ENCODE measurements at places on chromosomes 7 and 10.

- DNase-seq = no peak
- no peak overlapping the region for H3K27ac ChIP-seq
- no peak overlapping the region for H3K4me3 ChIP-seq
Observed at GRCh38 chr10:131254859-131255252, 56.7 kb downstream of the TCERG1L start.

DNA sequence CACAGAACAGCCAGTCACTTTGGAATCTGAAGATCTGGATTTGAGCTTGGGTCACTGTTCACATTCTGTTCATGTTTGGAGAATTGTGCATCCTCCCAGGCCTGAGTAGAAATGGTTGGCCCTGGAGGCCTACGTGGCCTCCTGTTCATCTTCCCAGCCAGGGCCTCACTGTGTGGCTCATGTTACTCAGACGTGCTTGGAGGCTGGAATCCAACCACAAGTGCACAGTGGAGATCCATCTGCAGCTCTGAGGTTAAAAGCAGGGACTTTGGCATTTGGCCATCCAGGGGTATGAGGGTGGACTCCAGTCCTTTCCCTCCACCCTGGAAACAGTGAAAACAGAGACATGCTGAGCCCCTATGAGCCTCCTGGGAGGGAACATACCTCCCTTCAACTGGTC lies 709.0 kb upstream of the IGFBP3 start:
- H3K4me1 ChIP-seq = peaks cover 31% of the 10 kb centered on the region
- H3K36me3 ChIP-seq = no peaks in the 10 kb centered on the region
- DNase-seq = peak; percentile 65

- peak overlapping the region; percentile 89 for H3K27ac ChIP-seq
- peaks cover 61% of the 10 kb centered on the region for H3K4me1 ChIP-seq
- H3K36me3 ChIP-seq = peaks cover 17% of the 10 kb centered on the region
- no peaks in the 10 kb centered on the region for H3K27me3 ChIP-seq
- peak; percentile 90 for DNase-seq
Observed at GRCh38 chr10:77592946-77593636, 44.5 kb downstream of the KCNMA1 start.

DNA sequence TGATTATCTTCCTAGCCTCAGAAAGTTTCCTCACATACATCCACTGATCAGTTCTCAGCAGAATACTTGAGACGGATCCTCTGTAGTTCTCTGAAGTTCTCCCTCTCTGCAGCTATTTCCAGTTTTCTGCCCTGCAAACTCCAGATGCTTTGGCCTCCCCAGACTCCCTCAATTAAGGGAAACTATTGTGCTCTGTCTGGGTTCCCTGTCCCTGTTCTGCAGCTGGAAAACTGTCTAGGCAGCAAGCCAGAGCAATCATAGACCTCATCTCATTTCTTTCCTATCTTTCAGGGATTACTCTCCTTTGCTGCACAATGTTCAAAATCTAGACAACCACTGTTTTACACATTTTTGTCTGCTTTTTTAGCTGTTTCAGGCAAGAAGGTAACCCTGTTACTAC lies 9.2 kb downstream of the MICU1 start:
- H3K27ac ChIP-seq = no peak overlapping the region
- H3K27me3 ChIP-seq = peaks cover 2% of the 10 kb centered on the region
- H3K4me1 ChIP-seq = peaks cover 24% of the 10 kb centered on the region
- H3K4me3 ChIP-seq = no peak overlapping the region
- DNase-seq = no peak

DNA sequence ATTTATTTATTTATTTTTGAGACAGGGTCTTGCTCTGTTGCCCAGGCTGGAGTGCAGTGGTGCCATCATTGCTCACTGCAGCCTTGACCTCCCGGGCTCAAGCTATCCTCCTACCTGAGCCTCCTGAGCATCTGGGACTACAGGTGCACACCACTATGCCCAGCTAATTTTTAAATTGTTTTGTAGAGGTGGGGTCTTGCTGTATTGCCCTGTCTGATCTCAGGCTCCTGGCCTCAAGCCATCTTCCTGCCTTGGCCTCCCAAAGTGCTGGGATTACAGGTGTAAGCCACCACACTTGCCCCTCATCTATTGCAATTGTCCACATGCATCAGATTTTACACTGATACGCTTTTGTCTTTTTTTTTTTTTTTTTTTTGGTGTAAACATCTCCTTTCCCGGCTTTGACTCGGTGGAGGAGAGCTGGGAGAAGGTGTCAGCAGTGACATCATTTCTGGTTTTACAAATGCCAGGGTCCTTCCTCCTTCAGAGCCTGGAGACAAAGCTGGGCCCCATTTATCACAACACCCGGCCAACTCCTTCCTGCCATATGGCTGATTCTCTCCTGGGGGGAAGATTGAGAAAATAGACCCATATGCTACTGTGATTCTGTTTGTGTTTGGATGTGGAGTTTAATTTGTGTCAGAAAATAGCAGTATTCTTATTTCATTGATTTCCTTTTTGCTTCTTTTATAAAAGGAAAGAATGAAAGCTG lies 61.3 kb downstream of the GALNT17 start:
- no peaks in the 10 kb centered on the region for H3K4me1 ChIP-seq
- H3K27ac ChIP-seq = no peak overlapping the region
- no peaks in the 10 kb centered on the region for H3K27me3 ChIP-seq
- H3K4me3 ChIP-seq = no peak overlapping the region

GRCh38 chr10:123257904-123258456 lies 103.8 kb downstream of the BUB3 start:
- no peaks in the 10 kb centered on the region for H3K4me1 ChIP-seq
- no peak overlapping the region for H3K27ac ChIP-seq
- no peak overlapping the region for H3K4me3 ChIP-seq
- no peaks in the 10 kb centered on the region for H3K36me3 ChIP-seq

GRCh38 chr7:111992601-111993000 lies 213.6 kb downstream of the DOCK4 start:
- no peak overlapping the region for H3K27ac ChIP-seq
- no peaks in the 10 kb centered on the region for H3K36me3 ChIP-seq
- H3K27me3 ChIP-seq = no peaks in the 10 kb centered on the region
- peaks cover 15% of the 10 kb centered on the region for H3K4me1 ChIP-seq
- peak overlapping the region; percentile 33 for H3K4me3 ChIP-seq

DNA sequence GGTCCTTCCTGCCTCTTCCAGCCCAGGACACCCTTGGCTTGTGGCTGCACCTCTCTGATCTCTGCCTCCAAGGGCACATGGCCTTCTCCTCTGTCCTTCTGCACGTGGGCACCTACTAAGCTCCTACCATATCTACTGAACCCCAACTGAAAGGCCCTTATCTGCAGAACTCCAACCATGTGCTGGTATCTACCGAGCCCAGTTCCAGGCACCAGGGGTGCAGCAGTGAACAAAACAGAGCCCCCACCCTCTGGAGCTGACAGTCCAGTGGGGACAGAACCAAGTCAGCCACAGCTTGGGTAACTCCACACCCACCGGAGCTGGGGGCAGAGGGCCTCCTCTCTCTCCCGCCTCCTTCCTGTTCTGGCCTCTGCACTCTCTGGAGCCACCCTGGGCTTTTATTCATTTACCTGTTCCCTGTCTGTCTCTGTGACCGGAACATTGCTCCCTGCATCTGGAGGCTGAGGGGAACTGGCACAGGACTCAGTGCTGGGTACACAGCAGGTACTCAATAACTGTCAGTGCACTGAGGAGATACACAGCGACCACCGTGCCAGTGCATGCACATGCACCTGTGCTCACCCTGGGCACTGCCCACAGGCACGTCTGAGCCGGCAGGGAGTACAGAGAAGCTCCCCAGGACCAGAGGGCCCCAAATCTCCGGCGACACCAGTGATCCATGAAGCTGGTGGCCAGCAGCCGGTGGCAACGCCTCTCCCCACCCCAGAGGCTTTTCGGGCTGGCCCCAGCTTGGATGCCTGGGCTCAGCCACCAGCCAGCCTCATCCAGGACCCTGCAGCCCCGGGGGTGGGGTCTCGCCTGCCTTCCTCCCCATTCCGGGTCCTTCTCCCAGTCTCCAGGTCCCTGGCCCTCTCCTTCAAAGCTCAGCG lies 2.0 kb downstream of the MICALL2 start:
- peak overlapping the region; percentile 90 for H3K4me3 ChIP-seq
- peaks cover 6% of the 10 kb centered on the region for H3K27me3 ChIP-seq
- no peak overlapping the region for H3K27ac ChIP-seq
- peaks cover 39% of the 10 kb centered on the region for H3K4me1 ChIP-seq
- no peaks in the 10 kb centered on the region for H3K36me3 ChIP-seq

DNA sequence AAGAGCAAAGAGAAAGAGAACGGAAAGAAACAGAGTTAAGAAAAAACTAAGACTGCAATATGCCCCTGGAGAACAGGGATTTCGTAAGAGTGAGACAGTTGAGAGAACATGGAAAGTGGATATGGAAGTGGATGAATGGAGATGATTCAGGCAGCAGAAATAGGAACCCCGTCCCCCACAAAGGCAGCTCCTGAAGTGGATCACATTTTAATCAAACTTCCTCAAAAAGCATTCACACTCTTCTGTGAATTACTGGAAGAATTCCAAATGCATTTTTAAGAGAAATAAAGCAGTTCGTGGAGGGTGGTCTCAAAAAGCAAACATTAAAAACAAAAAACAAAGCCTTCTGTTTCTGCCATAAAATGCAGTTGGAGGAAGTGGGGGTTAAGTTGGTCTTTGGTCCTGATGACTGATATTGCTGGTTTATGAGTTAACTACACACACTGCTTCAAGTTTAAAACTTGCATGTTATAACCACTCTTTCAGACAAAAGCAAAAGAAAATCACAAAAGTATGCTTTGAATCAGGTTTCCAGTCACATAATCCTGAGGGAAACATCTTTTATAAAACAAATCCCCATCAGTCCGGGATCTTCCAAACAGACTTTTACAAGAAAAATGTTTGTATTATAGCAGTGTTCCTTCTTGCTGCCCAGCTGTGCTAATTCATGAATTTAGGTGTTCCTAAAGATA lies 214.3 kb downstream of the FANK1 start:
- H3K27me3 ChIP-seq = no peaks in the 10 kb centered on the region
- peak overlapping the region; percentile 54 for H3K4me3 ChIP-seq
- no peak for DNase-seq
- H3K36me3 ChIP-seq = peaks cover 5% of the 10 kb centered on the region

DNA sequence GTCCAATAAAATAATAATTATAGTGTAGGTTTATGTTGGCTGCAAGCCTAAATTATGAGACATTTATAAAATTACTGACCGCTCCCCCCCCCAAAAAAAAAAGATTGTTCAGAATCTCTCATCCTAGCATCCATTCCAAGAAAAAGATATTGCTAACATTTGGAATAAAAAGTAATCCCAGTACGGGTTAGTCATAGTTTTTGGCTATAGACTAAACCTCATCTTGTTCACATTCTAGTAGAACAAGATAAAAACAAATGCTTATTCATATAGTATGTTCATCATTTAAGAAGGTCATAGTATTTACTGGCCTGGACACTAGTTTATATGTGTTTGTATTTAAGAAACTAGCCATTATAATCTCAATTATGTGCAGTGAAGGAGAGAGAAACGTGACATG lies 44.0 kb downstream of the ADK start:
- peaks cover 5% of the 10 kb centered on the region for H3K36me3 ChIP-seq
- H3K4me1 ChIP-seq = peaks cover 61% of the 10 kb centered on the region
- DNase-seq = no peak
- H3K27ac ChIP-seq = peak overlapping the region; percentile 32
- H3K4me3 ChIP-seq = peak overlapping the region; percentile 1
- H3K27me3 ChIP-seq = no peaks in the 10 kb centered on the region

DNA sequence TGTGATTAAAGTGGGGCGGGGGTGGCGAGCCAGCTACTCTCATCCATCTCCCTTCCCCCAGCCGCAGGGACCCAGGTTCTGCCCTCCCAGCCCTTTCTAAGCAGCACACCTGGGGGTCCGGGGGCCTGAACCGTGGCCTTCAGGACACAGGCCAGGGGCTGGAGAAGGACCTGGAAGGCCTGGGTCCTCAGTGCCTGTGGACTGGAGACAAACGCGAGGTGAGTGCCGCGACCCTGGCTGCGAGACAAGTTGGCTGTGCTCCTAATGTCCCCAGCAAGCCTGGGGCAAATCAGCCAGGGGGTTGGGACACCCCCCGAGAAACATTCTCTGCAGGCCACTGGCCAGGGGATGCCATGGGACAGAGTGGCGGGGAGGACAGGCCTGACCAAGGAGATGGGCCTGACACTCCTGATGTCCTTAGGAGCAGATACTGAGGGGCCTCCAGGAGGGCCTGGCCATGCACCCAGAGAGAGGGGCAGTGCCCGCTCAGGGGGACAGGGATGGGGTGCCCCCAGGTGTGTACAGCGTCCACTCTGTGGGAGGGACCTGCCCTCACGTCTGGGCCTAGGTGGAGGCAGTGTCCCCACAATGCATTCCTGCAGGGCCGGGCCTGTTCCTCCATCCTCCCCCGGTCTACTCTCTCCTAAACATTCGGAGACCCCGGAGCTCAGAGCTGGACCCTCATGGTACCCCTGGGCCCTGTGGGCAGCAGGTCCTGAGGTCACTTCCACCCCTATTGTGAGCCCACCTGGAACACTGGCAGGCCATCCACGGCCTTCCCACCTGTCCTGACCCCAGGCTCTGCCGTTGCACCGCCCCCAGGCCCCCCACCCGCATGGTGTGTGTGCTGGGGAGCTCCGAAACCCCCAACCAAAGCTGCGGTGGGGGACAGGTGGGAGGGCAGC lies 13.1 kb downstream of the BRAT1 start:
- DNase-seq = no peak
- H3K4me1 ChIP-seq = no peaks in the 10 kb centered on the region
- H3K27ac ChIP-seq = no peak overlapping the region
- H3K27me3 ChIP-seq = peaks cover 3% of the 10 kb centered on the region
- H3K36me3 ChIP-seq = peaks cover 4% of the 10 kb centered on the region

DNA sequence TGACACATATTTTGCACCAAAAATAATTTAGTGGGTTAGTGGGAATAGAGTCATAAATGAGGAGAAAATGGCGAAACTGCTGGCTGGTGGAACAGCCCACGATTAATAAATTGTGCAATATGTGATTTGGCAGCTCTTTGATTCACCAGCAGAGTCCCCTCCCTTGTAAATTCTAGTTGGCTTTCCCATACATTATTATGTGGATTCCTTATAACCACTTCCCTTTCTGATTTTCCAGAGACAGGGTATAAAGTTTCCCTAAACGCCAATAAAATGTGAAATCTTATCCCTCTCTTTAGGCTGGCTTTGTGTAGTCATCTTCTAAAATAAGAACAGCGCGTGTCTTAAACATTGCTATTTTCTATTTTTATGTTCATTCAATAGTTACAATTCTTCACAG lies 149.4 kb upstream of the FERD3L start:
- DNase-seq = peak; percentile 55
- H3K27ac ChIP-seq = 0 out of 2 replicates have a peak overlapping the region, but pooled peaks have one; percentile 32
- H3K36me3 ChIP-seq = no peaks in the 10 kb centered on the region
- peaks cover 25% of the 10 kb centered on the region for H3K4me1 ChIP-seq
- no peaks in the 10 kb centered on the region for H3K27me3 ChIP-seq

DNA sequence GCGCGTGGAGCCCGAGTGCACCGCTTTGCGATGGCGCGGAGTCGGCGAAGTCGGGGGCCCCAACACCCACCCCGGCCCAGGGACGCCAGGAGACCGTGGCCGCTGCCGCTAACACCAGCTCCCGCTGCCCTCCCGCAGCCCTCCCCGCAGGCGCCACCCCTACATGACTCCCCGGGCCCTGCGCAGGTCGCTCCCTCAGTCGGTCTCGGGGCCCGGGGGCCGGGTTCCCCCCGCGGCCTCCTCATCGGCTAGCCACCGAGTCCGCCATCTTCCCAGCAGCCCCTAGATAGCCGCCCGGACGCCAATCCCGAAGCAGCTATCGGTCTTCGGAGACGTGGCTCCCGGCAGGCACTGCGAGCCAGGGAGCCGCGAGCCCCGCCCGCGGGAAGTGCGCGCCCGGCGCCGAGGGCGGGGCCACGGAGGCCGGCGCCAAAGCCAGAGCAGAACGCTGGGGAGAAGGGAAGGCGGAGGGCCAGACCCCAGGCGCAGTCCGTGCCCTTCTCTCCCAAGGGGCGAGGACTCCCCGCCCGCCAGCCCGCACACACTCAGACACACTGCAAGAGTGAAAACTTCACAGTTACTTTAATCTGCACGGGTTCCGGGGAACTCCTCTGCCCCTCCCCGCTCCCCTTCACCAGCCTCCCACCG lies at the start of gene FASTK:
FASTK (minus strand) TSS at position 288 of the 648 bp plus-strand sequence; CDS start at position 245, 43 bp downstream.
- peak within 1 kb of the TSS; percentile 83 for H3K27ac ChIP-seq
- H3K36me3 ChIP-seq = peaks cover 12% of the 10 kb centered on the region
- peaks cover 51% of the 10 kb centered on the region for H3K4me1 ChIP-seq
- peak; percentile 91 for DNase-seq

All from HFFc6 (cell line).